Stimulated activated CD8-positive, alpha-beta memory T cell treated with anti-CD3 and anti-CD28 coated beads, Interleukin-15, amount 100 ng/mL, for 4 hours (primary cell): ENCODE measurements at places on chromosomes 5 and 9.

- no peak for DNase-seq
These were observed 339.2 kb downstream of the ARL15 start for GRCh38 chr5:53971131-53971530.

- DNase-seq, result no peak
These were observed 3.2 kb downstream of the OR1J1 start for GRCh38 chr9:122474561-122474960.

DNA sequence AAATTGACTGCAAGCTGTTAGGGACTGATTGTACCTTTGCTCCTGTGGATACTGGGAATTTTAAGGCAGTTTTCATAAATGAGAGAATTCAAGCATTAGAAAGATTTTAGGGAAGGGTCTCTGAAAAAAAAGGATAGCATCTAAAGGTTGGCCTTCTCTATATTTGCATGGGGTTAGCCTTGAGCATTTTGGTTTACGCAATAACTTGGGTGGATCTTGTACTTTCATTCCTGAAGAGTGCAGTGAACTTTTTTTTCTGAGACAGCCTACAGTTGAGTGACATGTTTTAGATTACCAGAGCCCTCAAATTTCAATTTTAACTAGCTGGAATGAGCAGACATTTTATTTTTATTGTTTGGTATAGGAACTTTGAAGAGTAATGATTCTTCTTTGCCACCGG is 91.6 kb upstream of the NR3C1 start:
- no peak for DNase-seq

- no peak for DNase-seq
These were observed 5.9 kb upstream of the CXXC5 start for GRCh38 chr5:139642213-139642612.

- DNase-seq, result no peak
These were observed 122.2 kb downstream of the SLC28A3 start for GRCh38 chr9:84218322-84218721.

GRCh38 chr5:120823328-120823727 is 359.2 kb downstream of the PRR16 start:
- no peak for DNase-seq

DNA sequence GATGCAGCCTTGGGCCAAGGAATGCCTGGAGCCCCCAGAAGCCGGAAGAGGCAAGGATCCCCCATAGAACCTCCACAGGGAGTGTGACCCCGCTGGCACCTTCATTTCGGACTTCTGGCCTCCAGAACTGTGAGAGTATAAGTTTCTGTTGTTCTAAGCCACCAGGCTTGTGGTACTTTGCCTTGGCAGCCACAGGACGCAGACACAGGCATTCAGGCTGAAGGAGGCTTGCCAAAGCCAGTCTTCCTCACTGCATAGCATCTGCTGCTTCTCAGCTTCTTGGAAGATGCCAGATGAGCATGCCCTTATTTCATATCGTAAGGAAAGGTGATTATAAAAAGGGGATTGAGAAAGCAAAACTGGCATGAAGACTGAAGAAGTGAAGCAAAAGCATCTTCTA is 61.1 kb upstream of the TAS2R1 start:
- DNase-seq, result no peak

DNA sequence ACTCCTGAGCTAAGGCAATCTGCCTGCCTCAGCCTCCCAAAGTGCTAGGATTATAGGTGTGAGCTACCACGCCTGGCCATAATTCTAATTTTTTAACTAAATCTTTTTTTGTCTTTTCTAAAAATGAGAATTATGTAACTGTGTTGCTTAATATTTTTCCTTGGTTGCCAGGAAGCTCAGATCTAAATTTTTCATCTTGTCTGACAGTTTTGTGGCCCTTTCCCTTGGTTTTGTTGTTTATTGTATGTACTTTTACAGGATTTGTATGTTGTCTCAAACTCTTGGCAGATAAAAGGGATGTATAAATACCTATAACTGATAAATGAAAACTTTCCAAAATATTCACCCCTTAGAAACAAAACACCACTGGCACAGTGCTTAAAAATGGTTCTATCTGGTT is 88.2 kb upstream of the KLF9 start:
- DNase-seq, result no peak

DNA sequence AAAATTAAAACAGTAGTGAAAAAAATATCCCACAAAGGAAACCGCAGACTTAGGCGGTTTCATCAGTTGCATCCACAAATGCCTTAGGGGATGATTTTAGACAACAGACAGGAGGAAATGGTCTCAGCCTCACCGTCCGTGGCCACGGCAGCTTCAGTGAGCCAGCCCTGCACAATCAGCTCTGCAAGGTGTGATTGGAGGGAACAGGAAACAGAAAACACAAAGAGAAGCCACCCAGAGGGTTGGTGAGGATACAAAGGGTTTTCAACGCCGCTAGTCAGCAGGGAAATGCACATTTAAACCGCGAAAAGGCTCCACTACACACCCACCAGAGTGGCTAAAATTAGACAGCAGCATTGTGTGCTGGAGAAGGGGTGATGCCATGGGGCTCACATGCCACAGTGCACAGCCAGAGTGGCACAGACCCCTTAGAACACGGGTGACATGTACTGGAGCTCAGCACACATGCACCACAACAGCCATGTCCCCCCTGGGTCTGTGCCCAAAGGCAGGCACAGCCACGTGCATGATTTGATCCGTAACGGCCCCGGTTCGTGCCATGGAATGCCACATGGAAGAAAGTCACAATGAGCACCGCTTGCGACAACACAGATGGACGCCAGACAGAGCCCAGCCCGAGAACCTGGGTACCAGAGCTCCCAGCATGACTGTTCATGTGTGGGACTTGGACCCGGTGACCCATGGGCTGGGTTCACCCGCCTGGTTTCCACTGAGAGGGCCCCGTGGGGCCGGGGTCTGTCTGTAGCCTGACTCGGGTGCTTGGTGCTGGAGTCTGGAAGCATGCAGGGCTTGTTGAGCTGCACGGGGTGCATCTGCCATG is 18.3 kb upstream of the TERT start:
- peak; percentile 24 for DNase-seq

DNA sequence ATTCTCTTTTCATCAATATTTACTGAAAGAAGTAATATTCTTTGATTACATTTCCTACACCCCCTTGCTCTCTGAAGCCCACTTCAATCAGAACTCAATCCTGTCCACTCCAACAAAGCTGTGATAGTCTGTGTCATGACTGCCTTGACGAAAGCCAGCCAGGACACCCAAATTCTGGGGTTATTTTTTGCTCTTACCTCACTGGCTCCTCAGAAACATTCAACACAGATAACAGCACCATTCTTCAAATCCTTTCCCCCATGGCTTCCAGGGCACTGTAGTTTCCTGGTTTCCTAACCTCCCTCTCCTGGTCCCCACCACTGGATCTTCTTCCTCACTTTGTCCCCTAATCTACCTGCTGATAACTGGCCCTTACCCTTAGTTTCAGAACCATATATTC is 106.1 kb upstream of the FER start:
- no peak for DNase-seq

DNA sequence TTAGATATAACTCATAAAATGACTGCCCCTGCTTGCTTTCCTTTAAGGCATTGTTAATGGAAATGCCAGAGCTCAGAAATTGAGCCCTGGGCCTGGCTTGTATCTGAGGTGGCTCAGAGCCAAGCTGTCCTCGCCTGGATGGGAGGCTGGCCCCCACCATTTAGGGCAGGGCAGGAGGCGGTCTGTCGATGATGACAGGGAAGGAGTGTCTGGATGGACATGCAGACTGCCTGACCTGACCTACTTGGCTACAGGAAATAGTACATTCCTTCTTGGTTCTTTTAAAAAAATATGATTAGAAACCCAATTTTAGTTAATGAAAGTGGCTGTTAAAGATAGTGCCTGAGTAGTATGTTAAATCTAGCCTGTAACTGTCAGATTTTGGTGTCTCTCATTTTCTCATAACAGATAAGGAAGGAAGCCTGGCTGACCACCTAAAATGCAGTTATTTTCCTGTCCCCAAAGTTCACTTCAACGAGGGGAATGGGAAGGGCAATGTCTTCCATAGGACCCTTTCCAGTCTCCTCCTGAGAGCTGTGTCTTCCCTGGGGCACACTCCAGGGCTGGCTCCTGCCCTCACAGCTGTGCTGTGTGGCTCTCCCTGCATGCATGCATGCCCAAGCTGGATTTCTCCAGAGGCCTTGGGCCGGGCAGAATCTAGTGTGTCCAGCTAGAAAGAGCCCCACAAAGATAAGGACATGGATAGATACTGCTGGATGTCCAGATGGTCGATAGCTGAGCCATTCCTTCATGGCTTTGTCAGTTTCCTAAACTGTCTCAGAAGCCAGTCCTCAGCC is 42.3 kb downstream of the MACROH2A1 start:
- DNase-seq, result no peak

DNA sequence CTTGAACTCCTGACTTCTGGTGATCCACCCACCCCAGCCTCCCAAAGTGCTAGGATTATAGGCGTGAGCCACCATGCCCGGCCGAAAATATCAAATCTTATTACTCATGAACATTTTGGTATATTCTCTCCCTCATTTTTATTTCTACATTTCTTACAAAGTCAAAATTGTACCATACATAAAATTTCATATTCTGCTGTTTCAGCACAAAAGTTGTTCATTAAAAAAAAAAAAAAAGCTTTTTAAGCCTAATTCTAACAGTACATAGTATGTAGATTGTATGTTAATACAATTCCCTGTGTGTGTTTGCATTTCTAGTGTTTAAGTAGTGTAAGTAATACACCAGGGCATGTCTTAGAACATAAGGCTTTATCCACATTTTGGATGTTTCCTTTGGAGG is 14.9 kb downstream of the BNIP1 start:
- DNase-seq, result no peak

DNA sequence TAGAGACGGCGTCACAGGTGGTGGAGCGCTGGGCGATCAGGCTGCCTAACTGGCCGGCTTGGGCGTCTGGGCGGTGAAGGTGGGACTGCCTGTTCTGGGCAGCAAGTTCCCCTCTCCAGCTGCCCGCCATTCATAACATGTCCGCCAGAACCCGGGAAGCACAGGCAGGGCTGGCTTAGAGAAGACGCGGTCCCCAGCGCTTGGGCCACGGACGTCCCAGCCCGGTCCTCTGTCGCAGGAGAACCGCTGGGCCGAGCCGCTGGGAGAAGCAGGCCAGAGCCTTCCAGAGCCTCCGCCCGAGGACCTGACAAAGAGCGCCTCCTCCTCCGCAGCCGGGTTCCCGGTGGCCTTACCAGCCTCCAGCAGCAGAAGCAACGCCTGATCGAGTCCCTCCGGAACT is 15.2 kb upstream of the HAND1 start:
- no peak for DNase-seq

- no peak for DNase-seq
These were observed 74.3 kb upstream of the KLF9 start for GRCh38 chr9:70488793-70489105.

DNA sequence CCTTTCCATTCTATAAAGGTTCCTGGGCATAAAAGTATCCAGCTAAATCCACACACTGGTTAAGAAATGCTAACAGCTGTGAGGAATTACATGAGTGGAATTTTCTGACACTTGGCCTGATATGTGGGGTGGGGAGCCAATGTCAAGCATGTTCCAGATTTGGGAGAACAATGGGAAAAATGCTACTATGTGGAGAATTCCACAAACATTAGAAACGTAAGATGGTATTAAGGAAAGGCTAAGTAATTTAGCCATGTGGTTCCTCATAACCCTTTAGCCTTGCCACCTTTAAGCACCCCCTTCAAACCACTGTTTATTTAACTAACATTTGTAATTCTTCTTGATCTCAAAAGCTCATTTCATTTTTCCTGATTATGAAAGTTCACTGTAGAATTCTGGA is 149.2 kb downstream of the GNA14 start:
- no peak for DNase-seq

DNA sequence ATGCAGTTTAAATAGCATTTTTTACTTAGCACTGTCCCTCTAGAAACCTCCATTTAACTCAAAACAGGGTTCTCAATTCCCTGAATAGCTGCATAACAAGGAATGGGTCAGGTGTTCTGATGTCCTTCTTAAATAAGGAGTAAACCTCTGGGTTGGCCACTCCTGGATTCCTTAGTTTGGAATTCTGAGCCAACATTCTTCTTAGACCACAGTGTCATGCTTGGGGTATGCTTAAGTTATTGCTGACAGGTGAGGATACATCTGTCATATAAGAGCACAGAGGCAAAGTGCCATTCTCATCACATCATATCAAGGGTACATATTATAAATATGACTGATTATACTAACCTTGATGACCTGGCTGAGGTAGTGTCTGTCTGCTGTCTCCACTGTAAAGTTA is 179.9 kb upstream of the SEMA6A start:
- DNase-seq, result no peak

DNA sequence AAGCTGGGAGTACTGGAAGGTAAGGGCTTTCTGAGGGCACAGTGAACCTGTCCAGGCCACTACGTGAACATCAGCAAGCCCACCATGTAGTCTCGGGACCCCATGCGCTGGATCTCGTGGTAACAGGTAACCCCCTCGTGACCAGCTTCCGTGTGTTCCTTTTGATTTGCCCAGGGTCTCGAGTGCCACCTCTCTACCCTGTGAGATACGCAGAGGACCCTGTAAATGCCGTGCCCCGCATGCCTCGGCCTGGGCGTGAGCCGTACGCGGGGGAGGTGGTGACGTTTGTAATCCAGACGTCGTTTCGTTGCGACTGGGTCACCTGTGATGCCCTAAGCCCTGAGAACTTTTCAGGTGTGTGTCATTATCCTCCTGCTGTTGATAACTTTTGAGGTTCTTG is 45.5 kb downstream of the TENT4A start:
- DNase-seq, result no peak

DNA sequence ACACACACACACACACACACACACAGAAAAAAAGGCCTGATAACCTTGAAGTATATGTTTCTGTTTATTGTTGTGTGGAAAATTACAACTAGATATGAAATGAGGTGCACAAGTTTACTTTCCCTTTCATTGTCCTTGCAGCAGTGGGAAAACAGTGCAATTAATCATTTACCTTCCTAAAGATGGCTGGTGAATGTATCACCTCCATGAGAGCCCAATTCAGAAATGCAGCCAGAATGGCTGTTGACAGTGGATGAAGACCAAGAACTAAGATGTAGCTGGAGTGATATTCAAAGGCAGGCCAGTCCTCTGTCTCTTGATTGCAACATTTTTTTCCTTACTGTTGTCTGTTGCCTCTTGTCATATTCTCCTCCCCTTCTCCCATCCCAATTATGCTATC is 49.6 kb upstream of the EIF4EBP3 start:
- DNase-seq, result no peak

DNA sequence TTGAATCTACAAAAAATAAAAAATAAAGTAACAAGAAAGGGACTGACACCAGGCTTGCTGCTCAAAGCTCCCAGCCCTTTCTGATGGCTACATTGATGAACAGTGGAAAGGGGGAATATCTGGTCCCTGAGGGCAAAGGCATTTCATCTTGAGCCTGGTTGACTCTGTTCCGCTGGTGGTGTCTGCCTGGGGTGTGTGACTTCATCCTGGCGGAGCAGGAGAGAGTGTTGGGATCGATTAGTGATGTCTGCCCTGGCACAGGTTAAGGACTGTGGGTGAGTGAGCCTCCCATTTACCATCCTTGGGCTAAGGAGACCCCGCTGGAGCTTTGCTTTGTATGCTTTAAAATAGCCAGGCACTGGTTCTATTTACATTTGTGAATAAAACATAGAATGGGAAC is 56.9 kb upstream of the ASS1 start:
- no peak for DNase-seq
